Skin of body (tissue), 3 donors: ENCODE measurements at places on chromosomes 12 and 14. TPM values are rescaled to one million over a fixed set of nuclear protein-coding genes. Genes with fewer than 3 reads are reported as not detected.

- no peak for DNase-seq
Observed at GRCh38 chr14:96631621-96632362, 129.6 kb downstream of the PAPOLA start.

GRCh38 chr12:55931780-55932550 lies 1.0 kb downstream of the DGKA start:
- DNase-seq: peak; percentile 41

DNA sequence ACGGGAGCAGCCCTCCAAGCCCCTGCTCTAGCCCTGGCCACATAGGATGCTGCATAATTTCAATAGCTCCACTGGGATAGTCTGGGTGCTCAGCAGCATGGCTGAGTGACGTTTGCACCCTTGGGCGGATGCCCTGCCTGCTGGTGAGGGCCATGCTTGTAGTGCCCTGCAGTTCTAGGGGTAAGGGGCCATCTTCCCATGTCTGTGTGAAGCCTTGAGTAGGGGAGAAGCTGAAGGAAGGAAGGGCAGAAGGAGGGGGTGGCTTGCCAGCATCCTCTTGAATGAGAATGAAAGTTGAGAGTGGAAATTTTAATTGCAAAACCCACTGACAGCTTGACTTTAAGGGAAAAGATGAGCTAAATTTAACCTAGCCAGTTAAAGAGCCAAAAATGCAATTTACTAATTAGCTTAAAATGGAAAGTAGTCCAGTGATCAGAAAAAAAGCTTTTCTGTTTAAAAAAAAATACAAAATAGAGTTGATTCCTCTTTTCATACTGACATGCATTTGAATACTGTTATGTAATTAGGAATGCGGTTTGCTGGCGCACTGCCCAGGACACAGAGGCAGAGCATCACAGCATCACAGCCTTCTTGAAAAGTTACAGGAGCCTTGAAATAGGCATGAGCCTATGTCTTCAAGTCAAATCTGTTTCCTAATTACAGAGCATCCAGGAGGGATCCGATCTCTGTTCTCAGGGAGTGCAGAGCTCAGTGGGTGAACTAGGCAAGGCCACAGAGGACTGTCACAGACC lies 18.5 kb upstream of the EML1 start:
- DNase-seq: peak; percentile 51

- DNase-seq: no peak
Observed at GRCh38 chr12:122743895-122744525, 8.6 kb upstream of the DENR start.

- DNase-seq: no peak
Observed at GRCh38 chr14:88168498-88169165, 154.4 kb downstream of the KCNK10 start.

GRCh38 chr12:116053479-116054200 lies 223.9 kb downstream of the MED13L start:
- DNase-seq: peak; percentile 32

- peak; percentile 35 for DNase-seq
Observed at GRCh38 chr12:56931474-56931978, 2.7 kb downstream of the SDR9C7 start.

DNA sequence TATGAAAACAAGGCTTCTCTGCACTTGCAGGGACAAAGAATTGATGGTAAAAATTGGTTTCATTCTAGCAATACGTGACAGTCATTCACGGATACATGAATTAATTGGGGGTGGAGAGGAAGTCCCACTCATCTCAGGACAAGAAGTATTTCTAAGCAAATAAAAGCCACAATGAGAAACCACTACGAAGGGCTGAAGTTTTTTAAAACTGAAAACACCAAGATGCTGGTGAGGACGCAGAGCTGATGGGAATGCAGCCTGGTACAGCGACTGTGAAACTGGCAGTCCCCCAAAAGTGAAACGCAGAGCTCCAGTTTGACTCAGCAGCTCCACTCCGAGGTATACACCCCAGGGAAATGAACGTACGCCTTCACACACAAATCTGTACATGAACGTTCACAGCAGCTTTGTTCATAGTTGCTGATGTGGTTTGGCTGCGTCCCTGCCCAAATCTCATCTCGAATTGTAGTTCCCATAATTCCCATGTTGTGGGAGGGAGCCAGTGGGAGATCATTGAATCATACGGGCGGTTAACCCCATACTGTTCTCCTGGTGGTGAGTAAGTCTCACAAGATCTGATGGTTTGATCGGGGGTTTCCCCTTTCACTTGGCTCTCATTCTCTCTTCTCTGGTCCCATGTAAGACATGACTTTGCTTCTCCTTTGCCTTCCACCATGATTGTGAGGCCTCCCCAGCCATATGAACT lies 89.0 kb downstream of the SCARB1 start:
- DNase-seq: peak; percentile 58

DNA sequence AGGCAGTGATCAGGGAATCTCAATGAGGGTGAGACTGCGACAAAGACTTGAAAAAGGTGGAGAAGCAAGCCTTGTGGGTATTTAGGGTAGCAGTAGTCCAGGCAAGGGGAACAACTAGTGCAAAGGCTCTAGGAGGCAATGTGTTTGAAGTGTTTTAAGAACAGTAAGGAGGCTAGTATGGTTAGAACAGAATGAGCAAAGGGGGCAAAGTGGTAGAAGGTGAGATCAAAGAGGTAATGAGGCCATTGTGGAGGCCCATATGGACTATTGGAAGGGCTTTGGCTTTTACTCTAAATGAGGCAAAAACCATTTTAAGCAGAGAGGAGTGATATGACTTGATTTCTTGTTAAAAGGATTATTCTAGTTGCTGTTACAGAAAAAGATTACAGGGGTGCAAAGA lies 16.8 kb downstream of the HIF1A start:
- no peak for DNase-seq

DNA sequence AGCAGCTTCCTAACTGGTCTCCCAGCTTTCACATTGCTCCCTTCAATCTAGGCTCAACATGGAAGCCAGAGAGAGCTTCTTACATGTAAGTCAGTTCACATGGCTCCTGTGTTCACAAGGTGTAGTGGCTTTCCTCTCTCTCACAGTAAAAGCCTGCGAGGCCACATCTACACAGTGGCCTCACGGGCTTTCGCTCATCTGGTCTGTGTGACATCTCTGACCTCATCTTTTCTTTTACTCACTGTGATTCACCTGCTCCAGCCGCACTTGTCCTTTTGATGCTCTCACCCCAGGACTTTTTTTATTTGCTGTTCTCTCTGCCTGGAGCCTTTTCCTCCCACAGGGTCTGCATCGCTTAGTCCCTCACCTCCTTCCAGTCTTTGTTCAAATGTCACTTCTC lies 122.1 kb downstream of the SLC5A8 start:
- DNase-seq: no peak

DNA sequence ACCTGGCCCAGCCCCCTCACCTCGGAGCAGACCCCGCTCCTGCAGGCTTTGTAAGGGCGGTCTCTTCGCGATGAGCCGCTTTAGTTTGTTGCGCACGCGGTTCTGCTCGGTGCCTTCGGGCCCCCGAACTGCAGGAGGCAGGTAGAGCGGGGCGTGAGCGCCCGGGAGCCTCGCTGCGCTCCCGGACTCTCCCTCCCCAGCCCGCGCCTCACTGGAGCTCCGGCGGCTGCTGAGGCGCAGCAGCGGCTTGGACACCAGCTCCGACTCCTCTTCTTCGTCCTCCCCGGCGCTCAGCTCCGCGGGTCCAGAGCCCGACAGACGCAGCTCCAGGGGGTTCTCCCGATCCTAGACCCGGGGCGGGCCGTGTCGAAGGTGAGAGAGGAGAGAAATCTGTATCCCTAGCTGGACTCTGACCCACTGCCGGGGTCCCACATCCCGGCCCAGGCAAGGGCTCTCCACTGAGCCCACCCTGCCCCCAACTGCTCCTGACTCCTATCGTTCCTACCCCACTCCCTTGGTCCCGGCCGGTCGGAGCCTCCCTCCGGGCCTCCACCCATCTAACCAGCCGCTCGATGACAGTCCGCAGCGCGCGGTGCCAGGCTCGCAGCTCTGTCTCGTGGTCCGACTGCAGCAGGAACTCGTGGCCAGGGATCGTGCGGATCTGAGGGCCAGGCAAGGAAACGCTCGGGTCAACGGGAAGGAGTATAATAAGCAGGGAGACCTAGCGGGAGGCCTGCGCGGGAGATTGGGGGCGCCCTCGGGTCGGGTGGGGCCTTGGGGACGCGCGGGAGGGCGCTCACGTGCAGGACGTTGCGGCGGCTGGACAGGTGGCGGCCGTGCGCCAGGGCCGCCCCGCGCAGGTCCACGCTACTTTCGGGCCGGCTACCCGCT lies 4.2 kb downstream of the ARHGAP9 start:
- no peak for DNase-seq

Gene CPSF6
- 46.6 TPM for total RNA-seq

Gene CLBA1
- 3.5 TPM for total RNA-seq

Gene GPD1
- 163 TPM for total RNA-seq

Gene PTMS
- 49.1 TPM for total RNA-seq

Gene IPO8
- total RNA-seq: 35.7 TPM
